Airway epithelial cell (primary cell): ENCODE measurements at places on chromosomes 5 and 9. TPM values are rescaled to one million over a fixed set of nuclear protein-coding genes. Genes with fewer than 3 reads are reported as not detected.

Gene HMMR
- 26.5 and 34.5 TPM in 2 replicates for total RNA-seq

Gene OLFML2A
- total RNA-seq: 37.5 and 44.0 TPM in 2 replicates

Gene IFNA13
- total RNA-seq: not detected in 2 replicates

Gene LHFPL2
- 8.4 and 12.4 TPM in 2 replicates for total RNA-seq

Gene SH3RF2
- 14.8 and 19.2 TPM in 2 replicates for total RNA-seq

Gene RBM18
- 5.5 and 11.4 TPM in 2 replicates for total RNA-seq

Gene F2RL2
- total RNA-seq: 0.05 TPM in 1 of 2 replicates, not detected in the other

Gene SMIM33
- total RNA-seq: not detected in 2 replicates

Gene NKD2
- 0.09 and 0.42 TPM in 2 replicates for total RNA-seq

Gene IFNA21
- not detected in 2 replicates for total RNA-seq

Gene FGF1
- 0.93 and 2.0 TPM in 2 replicates for total RNA-seq

Gene ERCC6L2
- total RNA-seq: 22.6 and 25.2 TPM in 2 replicates

Gene KIF20A
- total RNA-seq: 39.3 and 45.1 TPM in 2 replicates

Gene PRR16
- total RNA-seq: 0.74 and 0.78 TPM in 2 replicates

Gene AQP7
- not detected in 2 replicates for total RNA-seq

Gene PDCD1LG2
- 0.19 and 0.71 TPM in 2 replicates for total RNA-seq

Gene PHF24
- under 0.01 and 0.23 TPM in 2 replicates for total RNA-seq

Gene MRPS30
- total RNA-seq: 56.3 and 62.3 TPM in 2 replicates

Gene JADE2
- 29.9 and 51.5 TPM in 2 replicates for total RNA-seq

Gene HMCN2
- total RNA-seq: 0.05 TPM in 1 of 2 replicates, not detected in the other

Gene MZB1
- total RNA-seq: not detected in 2 replicates

Gene SMC5
- total RNA-seq: 13.5 and 19.4 TPM in 2 replicates

Gene OR1K1
- total RNA-seq: not detected in 2 replicates

Gene SEMA5A
- 0.79 and 1.5 TPM in 2 replicates for total RNA-seq

Gene ATG12
- total RNA-seq: 14.3 and 23.7 TPM in 2 replicates

Gene SNCB
- total RNA-seq: 0.14 and 1.0 TPM in 2 replicates

Gene CDC14B
- 9.3 and 15.4 TPM in 2 replicates for total RNA-seq

Gene SLCO6A1
- total RNA-seq: 0.14 TPM in 1 of 2 replicates, not detected in the other

Gene CCDC171
- 0.49 and 1.2 TPM in 2 replicates for total RNA-seq
